ENCODE measurements at places on chromosomes 12 and 14.

GRCh38 chr14:55074662-55075061 is 23.2 kb downstream of the MAPK1IP1L start:
- no peak for DNase-seq

DNA sequence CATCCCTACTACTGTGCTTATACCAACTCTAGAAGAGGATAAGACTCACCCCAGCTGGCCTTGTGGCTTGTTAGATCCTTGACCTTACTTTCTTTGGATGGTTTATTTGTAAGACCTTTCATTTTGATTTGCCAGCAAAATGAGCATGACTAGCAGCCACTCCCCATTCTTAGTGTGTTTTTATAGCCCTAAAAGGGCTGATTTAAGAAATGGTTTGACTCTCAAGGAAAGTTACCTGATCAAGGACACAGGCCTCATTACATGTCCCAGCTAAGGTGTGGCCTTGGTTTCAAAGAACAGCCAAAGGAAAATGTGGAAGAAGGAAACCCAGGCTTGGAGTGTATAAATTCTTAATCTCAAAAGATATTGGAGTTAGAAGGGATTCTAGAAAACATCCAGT is 41.4 kb downstream of the SLC17A8 start:
- no peak for DNase-seq

GRCh38 chr12:26251600-26251999 is 56.2 kb downstream of the SSPN start:
- DNase-seq, result no peak

DNA sequence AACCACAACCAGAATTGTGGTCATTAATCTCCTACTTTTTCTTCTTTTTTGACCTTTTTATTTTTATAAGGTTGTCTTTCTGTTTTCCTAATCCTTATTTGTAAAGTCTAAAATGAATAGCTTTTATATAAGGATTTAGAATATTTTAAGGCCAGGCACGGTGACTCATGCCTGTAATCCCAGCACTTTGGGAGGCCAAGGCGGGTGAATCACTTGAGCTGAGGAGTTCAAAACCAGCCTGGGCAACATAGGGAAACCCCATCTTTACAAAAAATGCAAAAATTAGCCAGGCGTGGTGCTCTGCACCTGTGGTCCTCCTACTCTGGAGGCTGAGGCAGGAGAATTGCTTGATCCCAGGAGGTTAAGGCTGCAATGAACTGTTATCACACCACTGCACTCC is 55.1 kb downstream of the IFT81 start:
- DNase-seq, result no peak

- no peak for DNase-seq
Measured at GRCh38 chr12:131948166-131948712, 1.5 kb upstream of the EP400 start.

DNA sequence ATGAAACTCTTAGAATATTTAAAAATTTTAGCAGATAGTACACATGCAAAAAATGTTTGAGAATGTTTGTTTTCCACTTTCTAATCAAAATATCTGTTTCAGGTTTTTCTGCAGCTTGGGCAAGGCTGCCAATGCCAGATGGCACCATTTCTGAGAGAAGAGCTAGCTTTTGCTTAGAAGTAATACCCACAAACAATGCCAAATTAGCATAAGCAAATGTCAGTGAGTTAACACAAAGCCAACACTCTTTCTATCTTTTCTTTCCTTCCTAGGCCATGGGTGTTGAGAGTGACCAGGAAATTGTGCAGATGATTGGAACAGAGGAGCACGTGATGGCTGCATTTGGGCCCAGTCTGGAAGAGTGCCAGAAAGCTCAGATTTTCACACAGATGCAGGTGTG is 35.2 kb downstream of the POLR3B start:
- no peak for DNase-seq

DNA sequence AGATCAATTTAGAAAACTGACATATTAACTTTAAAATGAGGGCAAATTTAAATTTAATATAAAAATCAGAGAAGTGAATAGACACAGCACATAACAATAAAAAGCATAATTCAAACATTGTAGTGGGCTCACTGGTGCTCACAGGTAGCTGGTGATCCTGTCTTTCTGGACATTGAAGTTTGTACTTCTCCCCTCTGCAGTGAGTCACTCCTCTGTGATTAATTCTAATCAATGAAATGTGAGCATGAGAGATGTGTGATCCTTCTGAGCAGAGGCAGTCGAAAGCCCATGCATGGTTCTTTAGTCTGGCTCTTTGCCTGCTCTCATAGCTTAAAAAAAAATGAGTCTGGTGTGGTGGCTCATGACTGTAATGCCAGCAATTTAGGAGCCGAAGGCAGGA is 59.0 kb upstream of the RERGL start:
- DNase-seq, result no peak

GRCh38 chr14:32400480-32400879 is 71.4 kb downstream of the AKAP6 start:
- DNase-seq, result no peak

GRCh38 chr12:53824001-53824712 is 72.4 kb upstream of the CISTR start:
- DNase-seq, result no peak

DNA sequence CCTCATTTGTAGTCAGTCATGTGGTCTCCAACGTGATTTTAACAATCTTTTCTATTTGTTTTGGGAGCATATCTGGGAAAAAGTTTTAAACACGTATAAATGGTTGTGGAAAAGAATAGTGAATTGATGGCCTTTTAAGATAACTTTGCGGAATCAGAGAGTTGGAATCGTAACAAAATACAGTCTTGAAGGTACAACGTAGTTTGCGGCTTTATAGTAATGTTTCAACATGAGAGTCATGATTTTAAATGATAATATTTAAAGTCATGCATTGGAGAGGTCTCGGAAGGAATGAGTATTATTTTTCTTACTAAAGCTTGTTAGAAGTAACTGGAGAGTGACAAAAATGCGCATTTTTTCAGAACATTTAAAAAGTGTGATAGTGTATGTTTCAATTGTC is 1.6 kb downstream of the AEBP2 start:
- DNase-seq, result no peak

GRCh38 chr12:91273560-91273959 is 90.9 kb upstream of the DCN start:
- DNase-seq, result no peak

GRCh38 chr12:121300083-121300819 is 3.7 kb upstream of the CAMKK2 start:
- DNase-seq, result no peak

- DNase-seq, result no peak
Measured at GRCh38 chr12:30108666-30109065, 324.9 kb upstream of the TMTC1 start.

DNA sequence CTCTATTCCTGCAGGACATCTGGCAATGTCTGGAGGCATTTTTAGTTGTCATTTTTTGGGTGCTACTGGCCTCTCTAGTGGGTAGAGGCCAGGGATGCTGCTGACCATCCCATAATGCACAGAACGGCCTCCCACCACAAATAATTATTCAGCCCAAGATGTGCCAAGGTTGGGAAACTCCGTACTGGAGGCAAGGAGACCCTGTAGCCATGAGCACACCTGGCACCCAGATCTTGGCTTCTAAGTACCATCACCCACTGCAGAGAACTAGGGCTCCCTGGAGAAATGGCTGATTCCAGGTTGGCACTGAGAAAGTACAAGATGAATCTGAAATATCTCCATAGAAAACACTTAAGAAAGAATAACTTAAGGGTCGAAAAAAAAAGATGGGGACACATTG is 81.7 kb downstream of the RBM19 start:
- no peak for DNase-seq

GRCh38 chr12:12836571-12836970 is 23.4 kb downstream of the DDX47 start:
- DNase-seq, result no peak

DNA sequence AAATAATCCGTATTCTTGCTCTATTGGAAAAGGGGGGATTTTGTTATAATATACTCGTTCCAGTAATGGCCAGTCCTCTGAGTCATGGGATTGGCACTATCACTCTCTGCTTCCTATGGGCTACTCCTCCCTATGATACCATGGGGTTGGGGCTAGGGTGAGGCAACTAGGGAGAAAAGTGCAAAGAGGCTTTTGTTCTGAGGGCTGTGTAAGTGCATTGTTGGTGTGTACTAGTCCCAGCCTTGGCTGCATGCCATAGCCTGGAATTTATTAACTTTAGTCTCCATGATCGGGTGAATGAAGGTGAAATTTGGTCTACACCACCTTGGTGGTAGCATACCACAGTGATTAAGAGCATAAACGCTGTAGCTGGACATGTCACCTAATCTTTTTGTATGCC is 247.6 kb downstream of the RPAP3 start:
- no peak for DNase-seq

DNA sequence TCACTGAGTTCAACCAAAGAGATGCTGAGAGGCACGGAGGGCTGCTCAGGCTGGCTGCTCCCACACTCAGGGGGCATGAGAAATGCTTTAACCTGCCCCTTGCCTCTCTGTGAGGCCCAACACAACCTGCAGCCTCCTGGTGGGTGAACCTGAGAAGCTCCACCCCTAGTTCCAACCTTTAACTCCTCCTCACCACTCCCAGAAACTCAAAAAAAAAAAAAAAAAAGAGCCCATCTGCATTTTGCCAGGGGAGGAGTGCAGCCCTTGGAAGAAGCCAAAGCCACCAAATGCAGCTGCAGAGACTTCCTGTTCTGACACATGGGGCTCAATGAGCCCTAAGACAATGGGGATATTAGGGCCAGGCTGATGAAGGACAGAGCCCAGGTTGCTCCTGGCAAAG is 8.9 kb downstream of the KRT4 start:
- no peak for DNase-seq

Measured in activated effector memory CD4-positive, alpha-beta T cell treated with Interleukin-2 at 50 U/mL for 16 hours (primary cell).